ENCODE measurements at places on chromosomes 3 and 15.

DNA sequence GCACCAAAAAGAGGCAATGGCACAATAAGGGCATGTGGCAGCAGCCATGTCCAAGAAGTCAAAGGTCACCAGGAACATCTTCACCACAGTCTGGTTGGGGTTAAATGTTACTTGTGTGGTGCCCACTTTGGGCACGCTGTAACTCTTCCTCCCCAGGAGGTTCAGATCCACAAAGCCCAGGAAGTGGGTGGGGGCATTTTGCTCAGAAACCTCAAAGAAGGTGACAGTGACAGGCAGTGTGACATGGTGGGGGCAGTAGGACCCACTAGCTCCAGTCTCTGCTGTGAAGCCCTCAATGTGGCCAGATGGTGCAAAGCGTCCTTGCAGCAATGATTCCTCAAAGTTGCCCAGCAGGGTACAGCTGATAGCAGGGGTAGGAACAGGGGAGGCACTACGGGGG, 5.8 kb downstream of the ZNF80 start:
- DNase-seq: no peak

- DNase-seq: no peak
Measured at GRCh38 chr3:52405601-52406110, 39.2 kb downstream of the SEMA3G start.

- no peak for DNase-seq
Measured at GRCh38 chr3:186693843-186694242, 23.3 kb upstream of the KNG1 start.

GRCh38 chr3:104460477-104461406, 906.0 kb upstream of the ALCAM start:
- DNase-seq: no peak

DNA sequence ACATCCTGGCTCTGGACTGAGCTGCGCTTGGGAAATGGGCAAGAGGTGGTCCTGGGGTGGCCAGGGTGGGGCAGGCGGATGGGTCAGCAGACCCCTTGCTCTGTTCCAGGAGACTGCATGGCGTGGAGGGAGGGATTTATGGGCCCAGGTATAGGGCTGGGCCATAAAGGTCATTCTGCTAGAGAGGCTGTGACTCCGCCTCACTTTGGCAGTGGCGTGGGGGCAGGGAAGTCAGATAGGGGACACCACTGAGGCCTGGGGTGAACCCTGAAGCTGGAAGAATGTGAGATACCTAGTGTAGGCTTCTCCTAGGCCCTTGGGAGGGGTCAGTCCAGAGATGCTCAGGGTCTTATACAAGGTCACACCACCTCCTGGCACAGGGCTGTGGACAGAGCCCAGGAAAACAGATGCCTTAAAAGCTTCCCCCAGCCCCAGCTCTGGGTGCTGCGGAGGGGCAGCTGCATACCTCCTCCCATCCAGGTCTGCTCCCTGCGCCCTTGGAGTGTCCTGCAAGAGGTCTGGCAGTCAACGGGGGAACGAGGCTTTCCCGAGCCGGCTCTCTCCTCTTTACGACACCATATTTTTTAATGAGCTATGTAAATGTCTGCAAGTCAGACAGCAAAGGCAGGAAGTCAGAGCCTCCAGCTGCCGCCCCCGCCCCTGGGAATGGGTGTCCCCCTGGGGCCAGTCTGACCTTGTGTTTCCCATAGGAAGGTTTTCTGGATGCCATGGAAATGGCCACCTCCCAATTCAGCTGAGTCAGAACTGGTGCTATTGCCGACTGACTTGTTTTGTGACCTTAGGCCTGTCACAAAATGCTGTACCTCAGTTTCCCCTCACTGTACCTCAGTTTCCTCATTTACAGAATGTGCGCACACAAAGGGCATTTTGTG, 26.3 kb downstream of the LINGO1 start:
- DNase-seq: no peak

- DNase-seq: peak; percentile 67
Measured at GRCh38 chr15:93180656-93181055, 91.6 kb upstream of the RGMA start.

GRCh38 chr15:57751177-57751800, 44.8 kb downstream of the POLR2M start:
- peak; percentile 64 for DNase-seq

- no peak for DNase-seq
Measured at GRCh38 chr15:73951601-73952000, 25.3 kb downstream of the LOXL1 start.

DNA sequence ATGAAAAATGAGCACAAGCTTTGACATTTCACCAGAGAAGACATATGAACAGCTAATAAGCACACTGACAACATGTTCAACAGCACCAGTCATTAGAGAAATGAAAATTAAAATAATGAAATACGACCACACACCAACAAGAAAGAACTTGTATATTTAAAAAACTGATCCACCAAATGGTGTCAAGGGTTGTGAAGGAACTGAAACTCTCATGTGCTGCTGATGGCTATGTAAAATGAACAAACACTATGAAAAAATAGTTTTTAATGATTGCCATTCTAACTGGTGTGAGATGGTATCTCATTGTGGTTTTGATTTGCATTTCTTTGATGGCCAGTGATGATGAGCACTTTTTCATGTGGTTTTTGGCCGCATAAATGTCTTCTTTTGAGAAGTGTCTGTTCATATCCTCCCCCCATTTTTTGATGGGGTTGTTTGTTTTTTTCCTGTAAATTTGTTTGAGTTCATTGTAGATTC, 193.8 kb downstream of the SCAPER start:
- DNase-seq: no peak

- DNase-seq: no peak
Measured at GRCh38 chr3:127844326-127844942, 22.1 kb upstream of the MGLL start.

DNA sequence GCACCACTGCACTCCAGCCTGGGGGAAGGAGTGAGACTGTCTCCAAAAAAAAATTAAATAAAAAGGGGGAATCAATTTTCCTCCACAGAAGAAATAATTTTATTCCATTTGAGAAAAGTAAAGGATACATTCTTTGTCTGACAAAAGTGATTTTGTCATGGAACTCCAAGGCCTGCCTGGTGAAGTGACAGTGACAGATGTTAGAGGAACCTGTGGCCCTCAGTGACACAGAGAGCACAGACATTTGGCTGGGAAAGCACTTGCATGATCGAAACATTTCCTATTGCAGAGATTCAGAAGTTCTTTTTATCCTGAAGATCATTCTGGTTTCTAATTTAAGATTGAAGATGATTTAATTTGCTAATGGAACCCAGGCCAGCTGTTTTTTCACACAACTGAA, 5.9 kb downstream of the LYSMD4 start:
- no peak for DNase-seq

- DNase-seq: no peak
Measured at GRCh38 chr3:186303965-186304364, 58.1 kb downstream of the DGKG start.

- no peak for DNase-seq
Measured at GRCh38 chr3:151504606-151505005, 43.7 kb upstream of the IGSF10 start.

- DNase-seq: no peak
Measured at GRCh38 chr3:59016930-59017616, 32.8 kb downstream of the CFAP20DC start.

DNA sequence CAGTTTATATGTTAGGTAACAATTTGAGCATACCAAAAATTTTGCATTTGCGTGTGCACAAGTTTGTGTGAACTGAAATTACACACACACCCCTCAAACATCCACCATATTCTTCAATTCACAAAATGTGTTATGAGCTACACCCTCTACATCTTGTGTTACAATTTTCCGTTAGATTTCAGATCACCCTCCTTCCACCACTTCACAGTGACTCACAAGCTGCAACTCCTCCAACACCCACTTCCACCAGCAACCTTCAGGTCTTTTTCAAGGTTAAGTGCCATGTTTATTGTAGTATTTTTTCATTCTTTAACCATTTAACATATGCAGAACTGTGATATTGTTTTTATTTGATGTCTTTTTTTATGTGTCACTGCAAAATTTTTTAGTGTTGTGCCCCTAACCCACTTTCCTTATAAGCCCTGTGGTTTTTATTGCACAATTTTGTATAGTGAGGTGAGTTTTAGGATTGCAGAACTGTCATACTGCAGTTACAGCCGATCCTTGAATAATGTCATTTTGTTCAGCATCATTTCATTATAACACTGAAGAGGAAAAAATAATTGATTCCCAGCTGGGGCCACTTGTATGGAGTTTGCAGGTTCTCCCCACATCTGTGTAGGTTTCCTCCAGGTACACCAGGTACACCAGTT, 148.9 kb downstream of the PLCL2 start:
- no peak for DNase-seq

- DNase-seq: no peak
Measured at GRCh38 chr3:102447272-102447671, 12.5 kb downstream of the ZPLD1 start.

DNA sequence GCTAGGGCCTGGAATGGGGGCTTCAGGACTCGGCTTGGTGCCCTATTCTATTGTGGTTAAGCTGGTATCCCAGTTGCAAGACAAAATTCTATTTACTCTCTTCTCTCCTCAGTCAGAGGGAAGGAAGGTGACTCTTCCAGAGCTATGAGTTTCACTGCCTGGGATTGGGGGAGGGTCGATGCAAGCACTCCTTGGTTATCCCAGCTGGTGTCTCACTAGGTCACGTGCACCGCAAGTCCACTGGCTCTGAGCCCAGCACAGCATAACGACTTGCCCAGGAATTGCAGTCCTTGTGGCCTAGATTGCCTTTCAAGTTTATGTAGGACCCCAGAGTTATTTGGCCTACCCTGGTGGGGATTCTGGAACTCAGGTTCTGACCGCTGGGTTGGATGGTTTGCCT, 958.8 kb downstream of the IGSF11 start:
- DNase-seq: peak; percentile 32

- DNase-seq: peak; percentile 66
Measured at GRCh38 chr3:127652246-127652995, 20.3 kb upstream of the ABTB1 start.

DNA sequence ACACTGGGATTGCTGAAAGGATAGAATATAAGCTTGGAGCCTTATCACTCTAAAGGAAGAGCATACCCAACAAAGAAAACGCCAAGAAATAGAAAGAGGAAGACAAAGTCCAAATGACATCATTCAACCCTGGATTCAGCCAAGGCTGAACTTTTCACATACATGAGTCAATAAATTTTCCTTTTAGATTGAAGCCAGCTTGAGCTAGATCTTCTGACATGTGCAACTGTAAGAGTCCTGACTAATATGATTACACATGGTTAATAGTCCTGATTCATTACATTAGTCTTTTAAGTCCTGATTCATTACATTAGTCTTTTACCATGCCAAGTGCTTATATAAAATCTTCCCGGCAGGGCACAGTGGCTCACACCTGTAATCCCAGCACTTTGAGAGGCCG, 13.6 kb upstream of the DENND6A start:
- DNase-seq: no peak

- DNase-seq: no peak
Measured at GRCh38 chr3:114299941-114300624, 6.3 kb downstream of the TIGIT start.

GRCh38 chr3:148079370-148079769, 618.3 kb upstream of the AGTR1 start:
- no peak for DNase-seq
